CD4-positive, alpha-beta T cell treated with Interleukin-15 for 1 hour (primary cell): ENCODE measurements at places on chromosomes 4 and X.

GRCh38 chr4:166259081-166259480 lies 386.0 kb downstream of the TLL1 start:
- DNase-seq = no peak

DNA sequence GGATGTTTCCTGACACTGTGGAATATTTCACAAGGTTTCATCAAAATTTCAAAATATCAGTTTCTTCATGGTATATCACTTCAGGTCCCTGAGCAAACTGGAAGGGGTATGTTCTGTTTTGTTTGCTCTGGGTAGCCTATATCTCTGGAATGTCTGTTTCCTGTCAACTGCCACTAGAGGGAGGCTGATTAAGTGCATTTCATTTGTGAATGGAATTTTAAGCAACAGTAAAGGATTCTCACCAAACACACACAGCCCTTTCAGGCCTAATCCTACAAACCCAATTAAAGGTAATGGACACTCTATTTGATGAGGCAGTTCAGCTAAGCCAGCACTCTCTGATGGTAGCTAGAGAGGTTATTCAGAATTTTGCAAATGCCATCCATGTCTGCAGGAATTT lies 307.1 kb downstream of the TEX13A start:
- no peak for DNase-seq

- DNase-seq = no peak
Measured at GRCh38 chr4:142547974-142548373, 298.1 kb downstream of the INPP4B start.

- no peak for DNase-seq
Measured at GRCh38 chr4:75338352-75338880, 175.8 kb downstream of the RCHY1 start.

GRCh38 chrX:100698551-100698950 lies 33.4 kb downstream of the SYTL4 start:
- no peak for DNase-seq

DNA sequence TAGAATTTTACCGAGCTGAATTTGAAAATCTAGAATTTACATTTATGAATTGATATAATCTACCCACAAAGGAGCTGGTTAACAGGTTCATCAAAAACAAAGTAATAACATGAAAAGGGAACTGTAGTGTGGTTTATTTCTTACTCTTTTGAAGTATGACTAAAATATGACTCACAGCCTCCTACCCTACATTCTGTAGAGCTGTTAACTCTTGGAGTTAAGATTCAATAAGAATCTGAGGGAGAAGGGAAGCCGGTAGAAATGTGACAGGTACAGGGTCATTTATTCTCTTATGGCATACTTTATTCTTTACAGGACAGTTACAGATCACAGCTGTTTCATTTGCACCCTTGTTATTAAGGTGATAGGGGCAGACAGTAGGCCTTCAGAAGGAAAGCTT lies 132.2 kb upstream of the FAM47B start:
- DNase-seq = no peak

DNA sequence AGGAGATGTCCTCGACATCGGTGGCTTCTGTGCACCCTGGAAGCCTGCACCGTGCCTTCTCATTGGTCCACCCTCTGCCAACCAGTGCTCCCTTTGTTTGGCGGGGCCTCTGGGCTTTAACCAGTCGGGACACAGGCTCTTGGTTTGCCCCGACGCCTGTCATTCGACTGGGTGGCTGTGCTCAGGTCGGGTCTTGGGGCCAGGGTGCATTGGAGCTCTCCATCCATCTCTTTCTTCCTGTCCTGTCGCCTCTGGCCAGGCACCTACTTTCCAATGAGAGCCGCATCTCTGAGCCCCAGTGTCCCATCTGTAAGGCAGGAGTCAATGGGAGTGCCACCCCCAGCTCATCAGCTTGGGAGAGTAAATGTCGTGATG lies 37.2 kb upstream of the NHSL2 start:
- DNase-seq = no peak

DNA sequence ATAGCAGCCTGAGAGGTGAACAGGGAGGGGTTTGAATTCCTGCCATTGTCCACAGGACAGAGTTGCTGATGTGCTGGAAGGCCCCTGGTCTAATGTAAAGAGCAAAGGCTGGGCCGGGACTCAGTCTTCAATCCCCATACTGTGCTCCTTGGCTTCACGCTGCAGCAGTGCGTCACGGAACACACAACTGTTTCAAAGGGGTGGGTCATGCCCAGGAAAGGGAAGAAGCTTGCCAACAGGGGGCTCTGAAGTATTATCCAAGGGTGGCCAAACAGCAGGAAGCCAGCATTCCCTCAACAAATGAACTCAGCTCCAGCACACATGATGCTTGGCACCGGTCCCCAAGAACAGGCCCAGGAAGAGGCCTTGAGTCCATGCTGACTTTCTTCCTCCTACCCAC lies 122.5 kb downstream of the NFKB1 start:
- no peak for DNase-seq

GRCh38 chrX:151402719-151403390 lies 5.8 kb downstream of the VMA21 start:
- DNase-seq = no peak

DNA sequence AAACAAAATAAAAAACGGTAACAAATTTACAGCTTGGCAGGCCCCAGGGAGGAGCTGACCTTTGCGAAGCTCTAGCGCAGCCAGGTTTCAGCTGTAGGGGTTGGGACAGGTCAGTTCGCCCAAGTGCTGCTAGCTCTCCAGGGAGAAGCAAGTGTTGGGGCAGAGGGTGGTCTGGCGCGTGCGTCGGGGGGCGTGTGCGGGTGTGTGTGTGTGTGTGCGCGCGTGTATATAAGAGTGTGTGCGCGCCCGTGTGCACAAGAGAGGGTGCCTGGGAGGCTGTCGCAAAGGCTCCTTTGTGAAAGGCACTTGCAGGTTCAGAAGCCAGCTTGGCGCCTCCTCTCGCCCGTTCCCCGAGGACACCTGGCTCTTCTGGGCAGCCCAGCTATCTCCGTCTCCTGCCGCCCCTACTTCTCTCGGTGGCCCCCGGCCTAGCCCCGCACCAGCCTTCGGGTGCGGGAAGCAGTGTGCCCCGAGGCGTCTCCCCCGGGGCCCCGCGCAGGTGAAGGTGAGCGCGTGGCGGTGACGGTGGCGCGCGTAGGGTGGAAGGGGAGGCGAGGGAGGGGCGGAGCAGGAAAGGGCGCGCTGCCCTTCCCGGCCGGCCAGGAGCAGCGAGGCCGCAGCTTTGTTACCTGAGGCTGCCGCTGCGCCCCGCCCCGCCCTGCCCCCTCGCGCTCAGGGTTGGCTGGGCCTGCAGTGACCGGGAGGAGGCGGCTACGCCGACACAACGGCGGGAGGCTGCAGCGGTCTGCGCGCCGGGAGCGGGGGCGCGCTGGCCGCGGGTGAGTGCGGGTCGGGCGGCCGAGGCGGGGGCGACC lies at the start of gene FHDC1:
Gene FHDC1 (plus strand): TSS at position 693 of the 815 bp plus-strand sequence. CDS start 6,735 bp downstream, outside the sequence.
- no peak for DNase-seq
